Retinal pigment epithelial cell (primary cell): ENCODE measurements at places on chromosomes 6 and 20.

DNA sequence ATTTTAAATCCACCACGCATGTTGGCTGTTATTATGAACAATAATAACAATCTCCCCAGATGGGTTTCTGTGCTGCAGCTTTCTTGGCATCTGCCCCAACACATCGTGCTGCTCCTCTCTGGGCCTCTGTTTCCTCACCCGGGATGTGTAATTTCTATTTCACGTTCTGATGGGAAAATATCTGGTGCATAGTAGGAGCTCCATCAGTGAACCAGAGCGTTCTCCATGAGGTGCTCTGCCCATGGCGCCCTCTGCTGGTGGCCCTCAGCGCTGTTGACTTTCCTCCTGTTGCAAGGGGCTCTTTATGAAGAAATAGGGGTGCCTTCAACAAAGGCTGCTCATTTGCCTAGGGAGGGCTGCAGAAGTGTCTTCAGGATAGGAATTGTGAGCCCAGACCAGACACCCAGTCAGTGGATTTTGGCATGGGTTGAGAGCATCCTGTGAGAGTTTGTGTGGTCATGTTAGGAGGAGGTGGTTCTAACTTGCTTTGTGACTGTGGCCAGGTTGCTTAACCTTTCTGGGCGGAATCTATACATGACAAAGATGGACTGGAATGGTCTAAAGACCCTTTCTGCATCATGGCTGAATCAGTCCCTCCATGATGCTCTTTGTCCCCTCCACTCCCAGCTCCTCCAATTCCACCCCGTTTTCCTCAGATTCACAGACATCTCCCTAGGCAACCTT is 8.1 kb downstream of the SCRT2 start:
- DNase-seq = no peak

GRCh38 chr6:37149745-37150144 is 20.2 kb upstream of the PIM1 start:
- no peak for DNase-seq

DNA sequence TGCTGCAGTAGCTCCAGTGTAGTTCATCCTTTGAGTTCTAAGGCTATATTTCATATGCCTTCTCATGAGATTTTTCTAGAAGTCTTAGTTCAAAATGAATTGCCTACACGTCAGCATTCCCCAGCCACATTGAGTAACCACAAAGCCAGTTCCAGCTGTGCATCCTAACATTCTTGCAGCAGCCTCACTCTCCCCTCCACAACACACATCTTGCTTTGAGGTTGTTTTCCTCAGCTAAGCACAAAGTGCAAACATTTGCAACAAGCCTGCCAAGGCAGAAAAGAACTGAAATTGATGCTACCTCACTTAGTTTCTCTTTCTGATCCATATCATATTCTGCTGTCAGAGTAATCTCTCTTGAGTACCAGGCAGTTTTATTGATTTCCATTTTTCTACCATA is 160.7 kb upstream of the KCNQ5 start:
- DNase-seq = no peak

- DNase-seq = no peak
These were observed 492.0 kb upstream of the JAG1 start for GRCh38 chr20:11165789-11166188.

DNA sequence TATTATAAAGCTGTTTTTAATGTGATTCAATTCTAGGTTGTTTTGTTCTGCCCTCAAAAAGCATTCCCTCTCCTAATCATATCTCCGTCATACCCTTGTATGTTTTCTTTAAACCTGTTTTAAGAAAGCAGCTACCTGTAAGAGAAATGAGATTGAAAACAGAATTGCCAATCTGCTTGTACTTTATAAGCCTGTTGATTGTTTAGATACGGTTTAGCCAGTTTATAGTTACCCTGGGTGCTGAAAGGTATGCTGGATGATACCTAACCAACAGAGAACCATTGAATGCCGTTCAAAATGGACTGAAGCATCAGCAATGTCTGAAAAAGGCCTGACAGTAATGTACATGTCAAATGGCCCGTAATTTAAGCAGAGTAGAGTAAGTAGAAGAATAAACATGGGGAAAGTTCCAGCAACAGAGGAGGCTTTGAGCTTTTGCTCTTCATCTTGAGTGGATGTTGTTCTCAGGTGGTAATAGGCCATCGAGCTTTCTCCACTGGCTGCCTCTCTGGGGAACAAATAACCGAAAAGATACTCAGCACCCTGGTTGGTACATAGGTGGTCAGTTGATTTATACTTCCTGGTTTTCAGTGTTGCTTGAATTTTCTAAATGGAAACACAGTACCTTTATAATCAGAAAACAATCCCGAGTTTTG is 27.5 kb downstream of the PTPN1 start:
- DNase-seq = no peak

GRCh38 chr20:62942456-62942855 is 4.5 kb downstream of the GID8 start:
- no peak for DNase-seq

DNA sequence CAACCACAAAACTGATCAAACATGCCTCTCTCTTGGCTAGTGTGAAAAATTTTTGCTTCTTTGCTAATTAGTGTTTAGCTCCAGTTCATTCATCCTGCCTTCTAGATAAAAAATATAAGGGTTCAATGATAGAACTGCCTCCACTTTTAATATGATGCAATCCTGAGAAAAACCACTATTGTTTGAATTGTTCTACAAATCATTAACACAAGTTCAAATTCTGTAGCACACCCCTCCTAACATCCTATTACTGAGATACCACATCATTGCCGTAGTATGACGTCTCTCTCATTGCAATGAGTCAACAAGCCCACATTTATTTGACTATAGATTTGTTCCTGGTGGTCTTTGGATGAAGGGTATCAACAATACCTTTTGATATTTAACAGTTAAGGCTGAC is 365.8 kb upstream of the OPRM1 start:
- DNase-seq = no peak

- no peak for DNase-seq
These were observed 9.7 kb downstream of the SCAF8 start for GRCh38 chr6:154742891-154743290.

DNA sequence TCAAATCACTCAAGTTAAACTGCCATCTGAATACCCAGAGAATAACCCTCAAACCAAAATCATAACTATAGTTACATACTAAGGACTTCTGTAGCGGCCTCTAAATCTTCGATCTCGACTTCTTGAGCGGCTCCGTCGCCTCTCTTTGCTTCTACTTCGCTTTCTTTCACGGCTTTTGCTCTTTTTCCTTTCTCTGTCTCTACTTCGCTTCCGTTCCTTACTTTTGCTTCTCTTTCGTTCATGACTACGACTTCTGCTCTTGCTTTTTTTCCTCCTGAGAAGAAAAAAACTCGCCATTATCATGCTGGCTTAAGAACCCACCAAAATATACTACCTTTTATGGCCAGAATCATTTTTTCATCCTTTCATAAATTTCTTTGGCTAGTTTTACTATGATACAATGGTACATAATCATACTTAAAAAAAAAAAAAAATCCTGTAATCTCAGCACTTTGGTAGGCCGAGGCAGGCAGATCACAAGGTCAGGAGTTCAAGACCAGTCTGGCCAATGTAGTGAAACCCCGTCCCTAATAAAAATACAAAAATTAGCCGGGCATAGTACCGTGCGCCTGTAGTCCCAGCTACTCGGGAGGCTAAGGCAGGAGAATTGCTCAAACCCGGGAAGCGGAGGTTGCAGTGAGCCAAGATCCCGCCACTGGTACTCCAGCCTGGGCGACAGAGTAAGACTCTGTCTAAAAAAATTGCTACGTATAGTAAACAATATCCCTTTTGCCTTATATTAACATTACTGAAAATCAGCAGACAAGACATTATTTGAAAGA is 10.0 kb downstream of the RBM39 start:
- DNase-seq = no peak

GRCh38 chr20:37270576-37271420 is 9.2 kb upstream of the GHRH start:
- DNase-seq = no peak

- no peak for DNase-seq
These were observed 20.5 kb downstream of the BPIFA2 start for GRCh38 chr20:33188421-33188820.

DNA sequence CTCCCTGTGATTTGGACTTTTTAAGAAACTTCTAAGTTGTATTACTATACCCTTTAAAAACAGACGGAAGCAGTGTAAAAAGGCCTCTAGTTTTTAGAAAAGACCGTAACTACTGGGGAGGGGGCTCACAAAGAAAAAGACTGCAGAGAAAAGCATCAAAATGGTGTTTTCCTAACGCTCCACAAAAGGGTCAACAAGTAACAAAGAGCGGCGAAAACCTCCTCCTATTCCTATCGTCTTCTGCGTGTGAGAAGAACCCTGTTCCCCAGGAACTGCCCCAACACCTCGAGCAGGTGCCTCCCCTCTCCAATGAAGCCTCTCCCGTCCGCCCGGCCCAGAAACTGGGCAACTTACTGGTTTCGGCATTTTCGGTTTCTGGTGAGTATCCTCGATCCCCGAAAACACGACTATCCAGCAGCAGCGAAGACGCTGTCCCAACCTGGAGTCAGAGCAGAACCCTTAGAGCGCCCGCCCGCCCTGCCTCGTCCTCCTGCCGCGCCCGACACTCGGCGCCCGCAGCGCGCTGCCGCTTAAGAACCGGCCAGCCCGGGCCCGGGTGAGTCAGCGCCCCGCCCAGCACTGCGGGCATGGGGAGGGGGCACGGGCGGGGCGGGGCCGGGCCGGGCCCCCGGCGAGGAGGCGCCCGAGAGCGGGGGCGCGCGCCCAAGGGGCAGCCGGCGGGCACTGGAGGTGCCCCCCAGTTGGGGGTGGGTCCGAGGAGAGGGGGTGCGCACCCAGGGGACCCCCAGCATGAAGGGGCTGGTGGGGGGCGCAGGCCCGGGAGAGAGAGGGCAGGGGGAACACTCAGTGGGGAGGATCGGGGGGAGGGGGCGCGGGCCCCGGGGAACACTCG is 1.2 kb downstream of the EZR start:
- DNase-seq = no peak

GRCh38 chr20:18258126-18258860 is 30.0 kb upstream of the ZNF133 start:
- no peak for DNase-seq

GRCh38 chr20:57617079-57617795 is 3.0 kb downstream of the ZBP1 start:
- no peak for DNase-seq

- no peak for DNase-seq
These were observed 126.2 kb downstream of the IMPG1 start for GRCh38 chr6:75946146-75946831.

DNA sequence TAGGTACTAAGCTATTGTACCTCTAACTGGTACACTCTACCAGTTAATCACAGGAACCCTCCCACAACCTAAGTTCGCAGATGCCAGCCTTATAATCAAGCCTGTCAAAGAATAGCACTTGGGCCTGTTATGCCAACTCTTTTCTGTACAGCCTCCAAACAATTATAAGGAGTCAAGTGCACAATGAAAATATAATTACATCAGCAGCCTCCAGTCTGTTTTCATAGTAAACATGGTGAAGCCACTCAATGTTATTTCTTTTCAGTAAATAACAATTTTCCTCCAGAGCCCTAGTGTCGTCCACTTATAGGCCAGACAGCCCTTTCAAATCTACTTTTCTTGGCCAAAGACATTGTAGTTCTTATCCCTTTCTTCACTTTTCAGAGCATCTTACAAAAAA is 82.7 kb upstream of the CARMIL1 start:
- DNase-seq = no peak
